ENCODE measurements at places on chromosomes 12 and 14.

- no peak for DNase-seq
Observed at GRCh38 chr14:64848239-64848638, 31.5 kb downstream of the SPTB start.

DNA sequence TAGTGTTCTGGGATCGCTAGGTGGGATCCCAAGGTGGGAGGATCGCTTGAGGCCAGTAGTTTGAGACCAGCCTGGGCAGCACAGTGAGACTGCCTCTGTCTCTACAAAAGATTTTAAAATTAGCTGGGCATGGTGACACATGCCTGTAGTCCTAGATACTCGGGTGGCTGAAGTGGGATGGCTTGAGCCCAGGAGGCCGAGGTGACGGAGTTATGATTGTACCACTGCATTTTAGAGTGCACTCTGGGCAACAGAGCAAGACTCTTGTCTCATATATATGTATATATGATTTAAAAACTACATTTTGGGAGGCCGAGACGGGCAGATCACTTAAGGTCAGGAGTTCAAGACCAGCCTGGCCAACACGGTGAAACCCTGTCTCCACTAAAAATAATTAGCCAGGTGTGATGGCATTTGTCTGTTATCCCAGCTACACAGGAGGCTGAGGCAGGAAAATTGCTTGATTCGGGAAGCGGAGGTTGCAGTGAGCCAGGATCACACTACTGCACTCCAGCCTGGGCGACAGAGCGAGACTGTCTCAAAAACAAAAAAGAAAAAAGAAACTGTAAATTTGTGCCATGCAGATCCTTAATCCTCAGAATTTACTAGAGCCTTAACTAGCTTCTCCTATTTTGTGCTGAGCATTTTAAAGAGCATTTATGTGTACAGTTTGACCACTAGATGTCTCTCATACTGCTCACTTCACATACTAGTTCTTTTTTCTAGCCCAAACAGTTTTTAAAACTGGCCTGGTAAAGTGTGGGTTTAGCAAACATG lies 114.8 kb downstream of the MON2 start:
- no peak for DNase-seq

- DNase-seq = no peak
Observed at GRCh38 chr14:32102968-32103367, 25.9 kb downstream of the ARHGAP5 start.

- no peak for DNase-seq
Observed at GRCh38 chr14:93975791-93976476, 436 bp downstream of the ASB2 start.

DNA sequence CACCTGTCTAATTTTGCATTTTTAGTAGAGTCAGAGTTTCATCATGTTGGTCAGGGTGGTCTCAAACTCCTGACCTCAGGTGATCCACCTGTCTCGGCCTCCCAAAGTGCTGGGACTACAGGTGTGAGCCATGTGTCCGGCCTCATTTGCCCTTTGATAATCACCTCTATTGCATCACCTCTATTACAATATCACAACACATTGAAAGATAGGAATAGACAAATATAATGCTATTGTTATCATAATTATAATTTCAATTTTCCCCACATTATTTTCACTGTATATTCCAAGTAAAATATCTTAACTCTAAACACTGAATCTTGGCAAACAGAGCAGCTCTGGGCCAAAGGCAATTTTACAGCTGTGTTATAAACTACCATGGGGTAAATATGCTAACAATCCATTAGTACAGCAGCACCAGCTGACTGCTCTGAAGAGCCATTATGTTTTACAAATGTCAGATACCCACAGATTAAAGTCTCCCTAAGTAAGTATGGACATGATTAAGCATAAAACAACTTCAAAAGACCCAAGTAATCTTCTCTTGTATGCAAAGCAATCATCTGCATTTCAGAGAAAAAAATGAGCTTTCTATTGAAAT lies 173.2 kb downstream of the MED13L start:
- DNase-seq = no peak

- no peak for DNase-seq
Observed at GRCh38 chr12:54616933-54617680, 17.6 kb downstream of the LACRT start.

GRCh38 chr12:26032290-26032689 lies 73.8 kb downstream of the RASSF8 start:
- DNase-seq = no peak

DNA sequence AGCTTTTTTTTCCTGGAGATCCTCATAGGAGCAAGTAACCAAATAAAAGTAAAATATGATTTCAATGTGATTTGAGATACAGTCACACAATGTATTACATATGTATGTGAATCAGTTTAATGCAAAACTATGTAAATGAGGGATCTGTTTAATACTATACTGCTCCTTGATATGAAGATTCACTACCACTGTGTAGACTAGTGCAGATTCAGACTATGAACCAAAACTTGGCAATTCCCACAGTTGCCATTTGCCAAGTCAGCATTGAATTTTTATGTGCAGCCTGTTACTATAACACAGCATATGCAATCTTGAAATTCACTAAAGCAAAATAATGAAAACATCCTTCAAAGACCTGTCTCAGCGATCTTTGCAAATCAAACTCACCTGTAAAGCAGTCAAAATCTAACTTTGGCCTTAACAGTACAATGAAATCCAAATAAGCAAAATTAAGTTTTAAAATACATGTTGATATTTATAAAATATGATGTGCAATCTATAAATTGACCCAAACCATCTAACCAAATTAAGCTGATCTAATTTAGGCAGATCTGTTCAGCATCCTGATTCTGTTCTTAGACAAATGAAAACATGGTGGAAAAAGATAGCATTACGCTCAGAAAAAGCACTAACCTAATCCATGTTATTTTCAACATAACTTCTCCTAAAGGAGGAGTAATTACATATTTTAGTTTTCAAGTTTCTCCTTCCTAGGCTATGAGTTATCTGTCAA lies 25.5 kb upstream of the LMNTD1 start:
- DNase-seq = no peak

- no peak for DNase-seq
Observed at GRCh38 chr12:34379142-34379541, 356.8 kb downstream of the ALG10 start.

DNA sequence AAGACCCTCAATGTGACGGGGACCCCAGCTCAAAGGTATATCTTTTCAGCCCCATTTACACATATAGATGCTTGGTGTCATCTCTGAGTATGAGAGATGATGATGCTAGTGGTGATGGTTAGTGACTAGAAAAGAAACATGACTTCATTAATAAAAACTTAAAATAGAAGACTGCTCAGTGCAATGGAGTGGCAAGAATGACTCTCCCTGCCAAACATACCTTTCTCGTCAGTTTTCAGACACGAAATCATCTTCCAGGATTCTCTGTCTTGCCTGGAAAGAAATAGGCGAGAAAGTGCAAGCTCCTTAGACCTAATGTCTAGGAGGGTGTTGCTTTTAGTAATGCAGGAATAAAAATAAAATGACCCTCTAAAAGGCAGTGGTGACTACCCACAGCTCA lies 71.7 kb downstream of the TPH2 start:
- DNase-seq = no peak

GRCh38 chr12:55687746-55688145 lies 20.0 kb downstream of the ITGA7 start:
- DNase-seq = no peak

DNA sequence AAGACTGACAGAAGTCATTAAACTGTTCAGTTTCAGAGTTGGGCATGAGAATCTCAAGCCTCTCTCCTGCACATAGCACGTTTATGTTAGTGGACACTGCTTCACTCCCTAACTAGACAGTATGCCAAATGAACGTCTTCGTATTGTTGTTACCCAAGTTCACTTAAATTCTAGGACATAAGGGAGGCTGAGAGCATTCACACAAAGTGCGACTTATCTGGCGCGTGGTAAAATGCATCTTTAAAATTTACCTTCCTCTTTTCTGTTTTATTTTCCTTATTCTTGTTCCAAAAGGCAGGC lies 166.3 kb downstream of the AKAP6 start:
- no peak for DNase-seq

DNA sequence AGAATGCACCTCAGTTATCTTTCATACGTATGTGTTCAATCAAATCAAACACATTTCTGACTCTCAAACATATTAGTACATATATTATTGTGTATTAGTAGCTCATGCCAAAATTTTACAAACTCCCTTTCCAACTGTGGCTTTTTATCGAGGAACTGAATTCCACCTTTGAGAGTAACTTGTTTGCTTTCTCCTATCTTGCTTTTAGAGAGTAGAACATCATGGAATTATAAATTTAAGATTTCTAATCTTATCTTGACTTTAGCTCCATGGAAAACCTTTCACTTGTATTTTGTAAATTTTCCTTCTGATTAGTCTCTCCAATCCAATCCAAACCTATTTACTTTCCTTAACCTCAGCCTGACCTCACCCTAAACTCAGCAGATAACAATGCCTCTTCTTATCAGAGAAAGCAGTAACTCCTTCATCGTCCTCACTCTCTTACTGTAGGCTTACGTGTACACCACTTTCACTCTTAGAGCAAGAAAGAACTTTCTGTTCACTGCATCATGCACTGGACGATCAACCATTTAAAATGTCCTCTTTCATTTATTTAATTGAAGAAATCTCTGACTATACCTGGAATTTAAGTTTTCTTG lies 164.5 kb downstream of the TMTC3 start:
- no peak for DNase-seq

- DNase-seq = peak; percentile 72
Observed at GRCh38 chr12:3218228-3219171, 141.3 kb downstream of the TSPAN9 start.

DNA sequence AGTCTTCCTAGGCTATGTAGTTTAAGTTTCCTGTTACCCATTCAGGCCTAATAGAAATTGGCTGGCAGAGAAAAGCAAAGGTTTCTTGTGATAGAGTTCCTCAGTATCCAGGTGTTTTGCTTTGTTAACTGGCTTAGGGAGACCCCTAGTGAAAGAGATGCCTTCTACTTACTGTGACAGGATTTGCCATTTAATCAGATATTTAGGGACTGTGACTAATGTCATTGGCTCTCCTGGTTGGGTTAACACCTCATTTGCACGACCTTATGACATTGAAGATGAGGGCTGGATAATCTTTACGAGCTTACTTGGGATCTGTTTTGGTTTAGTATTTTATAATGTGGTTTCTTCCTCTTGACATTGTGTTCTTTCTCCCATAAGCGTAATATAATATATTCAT lies 5.8 kb downstream of the MON2 start:
- no peak for DNase-seq

- DNase-seq = no peak
Observed at GRCh38 chr14:96281486-96281885, 25.5 kb downstream of the BDKRB1 start.

- DNase-seq = no peak
Observed at GRCh38 chr14:34018125-34018524, 67.3 kb upstream of the EGLN3 start.

- DNase-seq = no peak
Observed at GRCh38 chr12:53389702-53390101, 9.7 kb downstream of the SP1 start.

DNA sequence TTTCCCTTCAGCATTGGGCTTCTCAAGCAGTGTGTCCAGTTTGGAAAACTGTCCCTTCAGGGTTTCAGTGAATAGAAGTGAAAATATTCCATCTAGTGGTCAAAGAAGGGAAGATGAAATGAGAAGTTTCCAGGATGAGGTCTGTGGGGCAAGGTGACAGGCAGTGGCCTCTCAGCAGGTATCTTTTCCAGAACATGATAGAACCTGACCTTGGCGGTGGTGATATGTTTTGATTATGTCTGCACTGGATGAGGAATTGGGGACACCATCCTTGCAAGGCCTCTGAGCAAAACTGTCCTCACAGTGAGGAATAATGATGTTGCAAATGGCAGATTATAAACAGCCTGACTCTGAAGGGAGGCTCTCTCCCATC lies 4.7 kb downstream of the GPX2 start:
- DNase-seq = no peak

DNA sequence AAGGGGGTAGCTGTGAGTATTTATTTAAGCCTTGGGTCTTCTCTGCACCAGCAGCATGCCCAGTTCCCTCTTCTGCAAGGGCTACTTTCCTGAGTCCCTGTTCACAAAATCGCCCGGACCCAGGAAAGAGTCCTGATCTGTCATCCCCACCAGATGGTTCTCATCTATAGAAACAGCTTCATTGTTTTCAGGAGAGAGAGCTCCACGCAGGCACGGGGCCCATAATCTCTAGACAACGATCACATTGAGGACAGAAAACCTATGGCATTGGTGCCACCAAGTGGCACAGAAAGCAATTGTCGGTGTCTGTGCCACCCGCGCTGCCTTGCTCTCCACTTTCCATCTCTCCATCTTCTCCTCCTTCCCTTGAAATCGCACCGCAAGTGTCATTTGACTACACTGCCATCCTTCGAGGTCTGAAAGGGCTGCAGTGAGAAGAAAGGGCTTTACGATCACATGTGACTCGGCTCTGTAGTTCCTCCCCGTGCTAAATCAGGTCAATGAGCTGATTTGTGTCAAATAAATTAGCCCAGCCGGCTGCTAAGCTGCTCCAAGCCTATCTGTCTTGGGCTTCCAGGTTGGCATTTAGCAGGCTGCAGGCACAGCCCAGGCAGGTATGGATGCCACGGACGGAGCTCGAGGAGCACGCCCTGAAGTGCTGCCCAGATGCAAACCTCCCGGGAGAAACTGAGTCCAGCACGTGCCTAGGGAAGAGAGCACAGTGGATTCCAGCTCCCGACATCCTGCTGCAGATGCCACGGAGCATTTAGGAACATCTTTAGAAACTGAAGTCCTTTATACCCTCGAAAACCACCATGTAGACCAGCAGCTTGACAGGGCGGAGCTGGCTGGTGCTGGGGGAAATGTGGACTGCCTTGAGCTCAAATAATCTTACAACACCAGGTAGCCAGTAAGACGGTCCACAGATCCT lies 28.8 kb downstream of the SPRING1 start:
- peak; percentile 79 for DNase-seq

- DNase-seq = no peak
Observed at GRCh38 chr12:67655829-67656228, 7.3 kb downstream of the DYRK2 start.

GRCh38 chr12:122866950-122867607 lies 28.8 kb downstream of the VPS37B start:
- no peak for DNase-seq

- DNase-seq = peak; percentile 60
Observed at GRCh38 chr12:25151476-25151875, 43.5 kb downstream of the DNAI7 start.

- DNase-seq = no peak
Observed at GRCh38 chr14:69328765-69329164, 68.8 kb downstream of the GALNT16 start.

All from right forelimb (tissue), 1 donor.